ENCODE measurements at places on chromosomes 7 and 10.

DNA sequence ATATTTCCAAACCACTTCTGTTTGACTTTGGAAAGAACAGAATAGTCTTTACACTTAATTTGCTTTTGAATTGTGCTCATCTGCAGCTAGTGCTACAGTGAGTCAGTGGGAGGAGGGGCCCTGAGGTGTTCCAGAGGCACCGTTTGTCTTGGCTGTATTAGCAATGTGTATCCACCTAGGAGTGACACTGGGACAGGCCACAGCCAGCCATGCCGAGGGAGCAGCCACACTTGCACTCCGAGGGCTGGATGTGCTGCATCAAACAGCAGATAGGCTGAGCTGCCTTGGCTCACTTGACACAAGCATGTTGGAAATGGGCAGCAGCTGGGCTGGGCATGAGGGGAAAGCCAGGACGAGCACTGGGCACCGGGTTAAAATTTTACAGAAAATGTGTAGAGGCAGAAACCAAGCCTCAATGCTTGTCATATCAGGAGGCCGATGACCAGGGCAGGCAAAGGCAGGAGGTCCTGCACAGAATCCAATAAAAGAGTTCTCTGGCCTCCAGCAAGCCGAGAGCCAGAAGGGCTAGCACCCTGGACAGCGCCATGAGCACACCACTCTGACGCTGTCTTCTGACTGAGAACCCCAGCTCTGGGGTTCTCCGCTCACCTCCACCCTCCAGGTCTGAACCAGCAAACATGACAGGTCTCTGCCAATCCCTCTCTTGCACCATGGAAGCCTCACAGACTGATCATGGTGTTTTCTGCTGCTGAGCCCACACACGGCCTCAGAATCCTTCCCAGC, 163.3 kb downstream of the GRID1 start:
- no peak for DNase-seq

GRCh38 chr10:110311357-110311949, 6.7 kb upstream of the SMNDC1 start:
- no peak for DNase-seq

DNA sequence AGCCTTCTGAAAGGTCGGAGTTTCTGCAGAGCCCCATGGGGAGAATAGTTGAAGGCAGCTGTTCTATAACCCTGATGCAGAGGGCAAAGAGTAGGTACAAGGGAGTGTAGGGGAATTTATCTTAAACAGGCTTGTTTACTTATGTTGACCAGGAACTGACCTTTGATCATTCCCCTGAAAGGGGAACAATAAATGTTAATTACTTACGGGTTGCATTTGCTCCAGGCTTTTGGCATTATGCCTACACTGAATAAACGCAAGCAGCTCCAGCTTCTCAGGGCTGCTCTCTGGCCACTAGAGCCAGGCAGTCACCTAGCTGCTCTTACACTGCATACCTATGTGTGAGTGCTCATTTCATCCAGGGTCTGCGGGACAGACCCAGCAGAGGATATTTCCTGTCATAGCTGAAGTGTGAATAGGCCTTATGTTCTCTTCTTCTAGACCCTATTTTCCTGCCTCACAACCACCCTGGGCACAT, 26.9 kb upstream of the ABCA13 start:
- no peak for DNase-seq

- DNase-seq: no peak
Measured at GRCh38 chr7:30965372-30965771, 1.6 kb downstream of the GHRHR start.

DNA sequence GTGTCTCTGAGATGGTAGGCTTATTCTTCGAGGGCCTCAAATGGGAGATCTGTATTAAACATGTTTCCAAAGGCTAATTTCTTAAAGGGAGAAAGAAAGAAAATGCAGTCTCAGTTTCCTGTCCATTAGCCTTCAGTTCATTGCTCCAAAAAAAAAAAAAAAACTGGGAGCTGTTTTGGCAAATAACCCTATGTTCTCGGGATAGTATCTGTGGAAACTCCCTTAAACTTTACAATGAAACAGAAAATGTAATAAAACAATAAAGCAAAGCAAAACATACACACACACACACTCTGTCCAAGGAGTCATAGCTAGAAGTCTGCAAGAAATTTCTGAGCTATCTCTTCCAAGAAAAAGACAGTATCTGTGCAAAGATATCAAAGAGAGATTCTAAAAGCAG, 172.5 kb upstream of the CELF2 start:
- no peak for DNase-seq

DNA sequence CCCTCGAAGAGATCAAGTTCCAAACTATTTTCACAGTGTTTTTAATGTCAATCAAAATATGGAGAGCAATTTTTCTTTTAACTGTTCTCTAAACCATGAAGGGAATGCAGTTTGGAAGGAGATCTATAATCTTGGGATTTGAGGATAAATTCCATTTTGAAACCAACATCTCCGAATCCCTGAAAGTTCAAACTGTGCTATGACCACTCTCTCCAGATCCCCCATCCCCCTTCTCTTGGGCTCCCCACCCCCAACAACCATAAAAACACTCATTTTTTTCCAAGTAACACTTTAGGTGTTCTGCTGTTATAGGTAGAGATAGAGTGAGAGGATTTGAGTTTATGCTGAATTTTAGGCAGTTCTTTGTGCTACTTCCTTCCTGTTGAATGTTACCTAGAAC, 1.7 kb downstream of the CALD1 start:
- DNase-seq: no peak

GRCh38 chr7:16419859-16420258, 1.5 kb downstream of the CRPPA start:
- no peak for DNase-seq

- DNase-seq: no peak
Measured at GRCh38 chr7:113199841-113200240, 81.5 kb upstream of the SMIM30 start.

DNA sequence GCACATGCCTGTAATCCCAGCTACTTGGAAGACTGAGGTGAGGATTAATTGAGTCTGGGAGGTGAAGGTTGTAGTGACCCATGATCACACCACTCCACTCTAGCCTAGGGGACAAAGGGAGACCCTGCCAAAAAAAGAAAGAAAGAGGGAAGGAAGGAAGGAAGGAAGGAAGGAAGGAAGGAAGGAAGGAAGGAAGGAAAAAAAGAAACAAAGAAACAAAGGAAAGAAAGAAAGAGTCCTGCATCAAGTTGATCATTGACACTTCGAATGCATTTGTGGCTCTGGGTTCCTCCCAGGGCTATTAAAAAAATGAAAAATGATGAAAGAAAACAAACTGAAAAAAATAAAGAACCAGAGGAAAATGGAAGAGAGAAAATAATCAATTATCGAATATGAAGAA, 3.9 kb upstream of the PRRT4 start:
- DNase-seq: no peak

DNA sequence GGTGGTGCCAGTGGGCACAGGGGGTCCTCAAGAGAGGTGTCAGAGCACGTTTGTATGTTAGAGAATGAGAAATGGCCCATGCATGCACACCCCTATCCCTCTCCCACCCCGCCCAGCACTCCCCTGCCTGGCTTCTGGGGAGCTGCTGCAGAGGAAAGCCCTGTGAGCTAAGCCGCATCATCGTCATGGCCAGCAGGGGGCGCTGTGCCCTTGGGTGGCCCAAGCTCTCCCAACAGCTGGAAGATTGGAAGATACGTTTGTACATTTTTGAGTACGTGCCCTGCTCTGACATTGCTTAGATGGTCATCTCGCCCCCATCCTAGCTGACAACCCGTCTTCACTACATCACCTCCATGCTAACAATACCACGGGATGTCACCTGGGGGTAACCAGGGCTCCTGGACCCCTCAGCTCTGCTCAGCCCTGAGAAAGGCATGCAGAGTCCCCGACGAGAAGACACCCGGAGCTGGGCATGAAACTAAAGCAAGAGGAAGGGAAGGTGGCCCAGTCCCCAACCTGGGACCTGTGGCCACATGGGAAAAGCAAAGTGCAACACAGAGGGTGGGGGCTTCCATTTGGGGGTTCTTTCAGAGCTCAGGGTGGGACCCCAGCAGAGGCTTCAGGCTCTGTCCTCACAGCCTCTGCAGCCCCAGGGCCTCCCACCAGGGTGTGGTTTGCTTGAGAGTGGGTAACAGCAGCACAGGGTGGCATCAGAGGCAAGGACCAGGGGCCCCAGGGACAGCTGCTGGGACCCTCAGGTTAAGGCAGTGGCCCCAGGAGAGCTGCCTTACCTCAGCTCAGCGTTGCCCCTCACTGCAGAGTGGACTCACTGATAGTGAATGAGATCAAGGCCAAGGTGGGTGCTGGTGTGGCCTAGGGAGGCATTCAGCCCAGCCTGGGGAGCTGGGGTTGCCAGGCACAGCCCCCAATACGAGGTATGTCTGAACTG, 136.6 kb downstream of the PTPN20 start:
- peak; percentile 68 for DNase-seq

DNA sequence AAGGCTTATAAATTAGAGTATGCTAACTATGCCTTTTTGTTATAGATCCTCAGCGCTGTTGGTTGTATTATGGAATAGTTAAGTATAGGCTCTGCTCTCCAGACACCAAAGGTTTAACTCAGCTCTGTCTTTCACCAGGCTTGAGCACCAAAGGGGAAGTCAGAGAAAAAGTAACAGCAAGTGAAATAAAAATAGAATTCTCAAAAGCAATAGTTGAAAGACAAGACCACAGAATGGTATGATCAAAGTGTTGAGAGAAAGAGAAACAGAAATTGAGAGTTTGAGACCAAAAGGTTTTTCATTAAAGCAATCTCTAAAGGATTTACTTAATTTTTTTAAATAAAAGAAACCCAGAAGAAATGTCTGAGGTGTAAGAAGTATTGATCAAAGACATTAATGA, 529.8 kb upstream of the C7orf33 start:
- no peak for DNase-seq

GRCh38 chr7:113404245-113404644, 285.9 kb upstream of the SMIM30 start:
- no peak for DNase-seq

DNA sequence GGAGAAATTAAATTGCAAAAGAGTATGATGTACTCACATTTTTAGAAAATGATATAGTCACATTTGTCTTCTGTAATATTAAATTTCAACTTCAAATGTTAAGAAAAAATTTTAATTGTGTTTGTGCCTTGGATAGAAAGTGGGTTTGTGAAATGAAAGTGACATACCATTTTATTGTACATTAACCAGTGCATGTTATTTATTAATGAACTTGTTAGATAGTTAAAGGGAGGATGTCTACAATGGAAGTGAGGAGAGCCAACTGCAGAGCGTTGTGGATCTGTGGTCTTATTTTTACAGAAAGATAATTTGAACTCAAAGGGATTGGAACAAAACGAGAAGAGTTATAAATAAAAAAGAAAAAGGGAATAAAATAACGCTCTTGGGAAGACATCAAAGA, 291.7 kb downstream of the ARL4A start:
- DNase-seq: no peak

GRCh38 chr10:105726149-105726548, 1085.1 kb downstream of the SORCS3 start:
- no peak for DNase-seq

DNA sequence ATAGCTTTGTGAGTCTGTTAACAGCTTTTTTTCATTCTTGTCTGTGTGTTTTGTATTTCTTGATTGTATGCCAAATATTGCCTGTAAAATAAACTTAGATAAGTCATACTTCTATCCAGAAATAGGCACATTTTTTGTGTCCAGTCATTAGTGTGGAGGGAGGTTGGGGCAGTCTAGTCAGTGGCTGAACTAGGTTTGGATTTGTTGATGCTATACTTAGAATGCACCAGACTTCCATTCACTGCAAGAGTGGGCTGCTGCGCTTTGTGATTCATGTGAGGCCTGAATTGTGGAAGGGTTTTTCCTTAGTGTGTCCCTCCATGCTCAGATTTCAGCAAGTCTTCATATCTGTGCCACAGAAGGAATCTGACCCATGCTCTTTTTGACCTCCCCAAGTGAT, 50.0 kb downstream of the TRUB1 start:
- no peak for DNase-seq

DNA sequence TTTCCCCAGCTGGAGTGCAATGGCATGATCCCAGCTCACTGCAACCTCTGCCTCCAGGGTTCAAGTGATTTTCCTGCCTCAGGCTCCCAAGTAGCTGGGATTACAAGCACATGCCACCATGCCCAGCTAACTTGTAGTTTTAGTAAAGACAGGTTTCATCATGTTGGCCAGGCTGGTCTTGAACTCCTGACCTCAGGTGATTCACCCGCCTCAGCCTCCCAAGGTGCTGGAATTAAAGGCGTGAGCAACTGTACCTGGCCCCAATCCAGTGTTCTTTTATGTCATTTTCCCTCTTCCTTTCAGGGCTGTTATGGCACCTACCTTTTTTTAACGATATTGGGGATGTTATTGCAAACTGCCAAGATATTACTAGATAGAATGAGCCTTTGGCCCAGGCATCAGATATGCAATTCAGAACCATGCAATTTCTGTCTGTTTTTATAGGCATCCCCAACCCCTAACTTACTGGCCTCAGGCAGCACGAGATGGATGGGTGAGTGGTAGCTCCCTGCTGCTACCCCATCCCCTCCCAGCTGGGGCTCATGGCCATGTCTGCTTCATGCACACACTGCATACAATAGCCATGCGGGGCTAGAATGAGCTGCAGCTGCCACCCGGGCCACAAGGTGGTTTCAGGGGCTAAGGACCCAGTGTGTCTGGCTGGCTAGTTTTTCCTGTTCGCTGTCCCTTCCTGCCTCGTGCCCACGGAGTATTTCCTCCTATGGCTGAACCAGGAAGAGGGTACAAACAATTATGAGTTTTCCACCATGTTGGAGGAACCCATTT, 1080.1 kb upstream of the SORCS1 start:
- no peak for DNase-seq

DNA sequence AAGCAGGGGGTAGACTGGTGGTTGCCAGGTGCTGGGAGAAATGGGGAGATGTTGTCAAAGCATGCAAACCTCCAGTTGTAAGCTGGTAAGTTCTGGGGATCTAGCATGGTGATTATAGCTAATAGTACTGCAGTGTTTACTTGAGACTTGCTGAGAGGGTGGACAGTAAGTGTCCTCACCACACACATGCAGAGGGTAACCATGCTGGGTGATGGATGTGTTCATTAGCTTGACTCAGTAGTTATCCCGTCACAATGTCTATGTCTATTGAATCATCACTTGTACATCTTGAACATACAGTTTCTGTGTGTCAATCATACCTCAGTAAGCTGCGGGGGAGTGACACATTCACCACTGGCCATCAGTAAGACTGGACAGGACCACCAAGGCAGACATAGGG, 42.1 kb downstream of the GSDME start:
- DNase-seq: no peak

DNA sequence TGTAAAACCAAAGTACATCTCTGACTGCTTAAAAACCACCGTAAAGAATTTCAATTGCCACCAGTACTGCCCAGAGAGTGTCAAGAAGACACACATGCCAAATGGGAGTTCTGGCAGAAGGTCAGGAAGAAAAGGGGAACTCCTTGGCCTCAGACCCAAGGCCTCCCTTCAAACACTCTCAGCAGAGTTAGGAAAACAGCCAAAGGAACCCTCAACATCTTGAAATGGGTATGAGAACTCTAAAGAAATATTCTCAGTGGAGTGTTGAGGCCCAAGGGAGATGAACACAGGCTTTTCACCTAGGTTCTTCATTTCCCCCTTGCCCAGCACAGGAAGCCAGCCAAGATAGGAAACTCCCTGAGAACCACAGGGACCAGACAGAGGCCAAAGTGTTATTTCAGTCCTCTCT, 96.1 kb upstream of the ASAH2 start:
- DNase-seq: no peak

GRCh38 chr7:47389923-47390630, 191.8 kb downstream of the TNS3 start:
- no peak for DNase-seq

- no peak for DNase-seq
Measured at GRCh38 chr7:151971829-151972228, 15.6 kb downstream of the GALNTL5 start.

GRCh38 chr7:56091591-56091990, 1.2 kb downstream of the PHKG1 start:
- DNase-seq: no peak

- no peak for DNase-seq
Measured at GRCh38 chr7:101819913-101820522, 2.6 kb downstream of the CUX1 start.

All from stimulated activated CD8-positive, alpha-beta memory T cell treated with anti-CD3 and anti-CD28 coated beads, Interleukin-4, amount 100 ng/mL, for 24 hours (primary cell).